SK-N-SH (cell line): ENCODE measurements at places on chromosomes 12 and 14. TPM values are rescaled to one million over a fixed set of nuclear protein-coding genes. Genes with fewer than 3 reads are reported as not detected.

- H3K27ac ChIP-seq, result no peak overlapping the region
- no peak overlapping the region for H3K4me3 ChIP-seq
- no peaks in the 10 kb centered on the region for H3K27me3 ChIP-seq
- H3K36me3 ChIP-seq, result no peaks in the 10 kb centered on the region
- DNase-seq, result no peak
Observed at GRCh38 chr14:104732355-104732804, 8.4 kb downstream of the ADSS1 start.

DNA sequence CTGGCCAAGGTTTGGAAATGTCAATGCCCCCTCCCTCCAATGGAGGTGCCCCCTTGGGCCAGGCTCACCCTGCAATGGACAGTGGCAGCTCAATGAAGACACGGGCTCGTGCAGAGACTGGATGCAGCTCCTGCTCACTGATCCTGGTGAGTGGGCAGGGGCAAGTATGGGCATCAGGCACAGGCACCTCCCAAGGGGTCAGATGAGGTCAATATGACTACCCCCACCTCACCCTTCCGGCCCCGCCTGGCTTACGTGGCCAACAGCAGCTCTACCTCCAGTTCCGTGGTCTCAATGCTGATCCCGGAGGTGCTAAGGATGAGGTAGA lies 13.6 kb downstream of the ITGA7 start:
- H3K36me3 ChIP-seq, result no peaks in the 10 kb centered on the region
- H3K27me3 ChIP-seq, result no peaks in the 10 kb centered on the region
- no peak overlapping the region for H3K4me3 ChIP-seq
- no peak for DNase-seq

GRCh38 chr14:101707863-101708620 lies 53.5 kb upstream of the PPP2R5C start:
- H3K27me3 ChIP-seq, result no peaks in the 10 kb centered on the region
- peaks cover 9% of the 10 kb centered on the region; the same call in 1 of the 2 replicates for H3K4me1 ChIP-seq
- DNase-seq, result no peak
- no peaks in the 10 kb centered on the region for H3K36me3 ChIP-seq

DNA sequence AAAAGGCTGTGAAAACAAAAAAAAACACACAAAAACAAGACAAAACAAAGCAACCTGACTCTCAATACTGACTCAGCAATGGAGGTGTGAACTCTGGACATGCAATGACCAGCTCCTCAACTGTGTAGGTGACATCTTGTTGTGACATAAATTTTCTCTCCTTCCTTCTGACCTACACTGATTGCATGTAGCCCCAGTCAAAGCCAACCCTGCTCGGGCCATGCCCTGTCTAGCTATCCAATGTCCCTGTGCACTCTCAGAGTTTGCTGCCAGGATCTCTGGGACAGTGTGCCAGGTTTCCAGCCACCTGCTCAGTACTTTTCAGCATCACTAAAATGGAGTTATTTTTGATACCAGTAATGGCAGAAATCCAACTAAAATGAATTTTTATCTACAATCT lies 18.9 kb upstream of the CRACR2A start:
- no peaks in the 10 kb centered on the region for H3K36me3 ChIP-seq
- no peak overlapping the region for H3K4me3 ChIP-seq
- H3K27me3 ChIP-seq, result peaks cover 12% of the 10 kb centered on the region; the same call in 1 of the 2 replicates
- H3K4me1 ChIP-seq, result no peaks in the 10 kb centered on the region
- DNase-seq, result no peak

The GLI1 gene
- polyA plus RNA-seq, result 0.67 and 0.90 TPM in 2 replicates

DNA sequence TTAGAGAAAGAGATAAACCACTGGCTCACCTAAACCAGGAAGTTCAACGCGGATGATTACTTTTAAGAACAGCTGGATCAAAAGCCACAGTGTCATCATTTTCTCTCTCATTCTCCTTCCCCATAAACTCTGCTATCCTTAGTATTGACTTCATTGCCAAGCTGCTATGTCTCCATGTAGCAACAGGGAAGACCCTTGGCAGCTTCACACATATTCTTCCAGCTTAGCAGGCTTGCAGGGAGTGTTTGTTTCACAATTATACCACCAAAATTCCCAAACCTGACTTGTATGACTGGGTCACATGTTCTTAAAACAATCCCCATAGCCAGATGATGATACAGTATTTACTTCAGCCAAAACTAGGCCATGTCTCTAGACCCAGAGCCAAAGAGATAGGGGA lies 235.5 kb downstream of the PAWR start:
- peaks cover 4% of the 10 kb centered on the region; the same call in 1 of the 2 replicates for H3K36me3 ChIP-seq
- no peak for DNase-seq
- H3K4me1 ChIP-seq, result peaks cover 4% of the 10 kb centered on the region; the same call in 1 of the 2 replicates
- no peaks in the 10 kb centered on the region for H3K27me3 ChIP-seq

The TAS2R42 gene
- not detected in 2 replicates for polyA plus RNA-seq

The MUCL1 gene
- not detected in 2 replicates for polyA plus RNA-seq

The C12orf76 gene
- 29.2 and 38.3 TPM in 2 replicates for polyA plus RNA-seq

DNA sequence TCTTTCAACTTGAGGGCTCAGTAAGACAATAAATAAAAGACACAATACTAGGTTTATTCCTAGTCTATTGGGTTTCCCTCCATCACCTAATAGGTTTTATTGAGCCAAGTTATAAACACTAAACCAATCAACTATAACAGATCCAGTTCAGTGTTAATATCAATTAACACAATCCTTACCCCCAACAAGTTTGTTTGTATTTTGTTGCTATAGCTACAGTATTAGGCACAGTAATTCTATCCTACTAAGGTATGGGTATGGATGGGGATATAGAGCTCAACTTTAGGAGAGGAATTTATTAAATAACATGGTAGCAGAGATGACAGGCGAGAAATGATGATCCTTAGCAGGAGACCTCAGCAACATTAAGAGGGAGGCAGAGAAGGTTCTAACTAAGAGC lies 13.3 kb downstream of the PPP4R3A start:
- no peaks in the 10 kb centered on the region for H3K27me3 ChIP-seq
- no peak overlapping the region for H3K27ac ChIP-seq
- no peak overlapping the region for H3K4me3 ChIP-seq
- DNase-seq, result no peak

DNA sequence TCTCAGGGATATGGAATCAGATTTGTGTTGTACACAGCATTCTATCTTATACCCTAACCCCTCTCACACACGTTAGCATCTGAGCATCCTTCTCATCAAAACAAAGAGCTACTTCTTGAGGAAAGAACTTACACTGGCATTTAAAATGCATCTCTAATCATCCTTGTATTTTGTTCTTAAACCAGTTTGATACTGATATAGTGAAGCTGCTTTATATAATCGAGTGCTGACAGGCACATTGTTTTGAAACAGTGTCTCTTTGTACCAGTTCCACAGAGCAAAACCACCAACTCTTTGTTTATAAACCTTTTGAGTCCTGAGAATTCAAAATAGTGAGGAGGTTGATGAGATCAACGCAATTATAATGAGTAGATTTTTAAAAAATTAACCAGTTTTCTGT lies 8.8 kb downstream of the GPR33 start:
- no peak overlapping the region for H3K27ac ChIP-seq
- H3K27me3 ChIP-seq, result no peaks in the 10 kb centered on the region
- no peak overlapping the region for H3K4me3 ChIP-seq
- H3K4me1 ChIP-seq, result no peaks in the 10 kb centered on the region
- no peaks in the 10 kb centered on the region for H3K36me3 ChIP-seq

GRCh38 chr12:49563951-49564685 lies 3.8 kb downstream of the MCRS1 start:
- no peaks in the 10 kb centered on the region; the same call in 1 of the 2 replicates for H3K4me1 ChIP-seq
- DNase-seq, result no peak
- H3K36me3 ChIP-seq, result peaks cover 19% of the 10 kb centered on the region

- no peak for DNase-seq
- H3K4me3 ChIP-seq, result no peak overlapping the region
- H3K4me1 ChIP-seq, result no peaks in the 10 kb centered on the region
Observed at GRCh38 chr14:56482310-56482911, 97.2 kb upstream of the TMEM260 start.

The RAD9B gene
- 0.15 and 0.20 TPM in 2 replicates for polyA plus RNA-seq

- no peaks in the 10 kb centered on the region for H3K27me3 ChIP-seq
- H3K27ac ChIP-seq, result no peak overlapping the region
- peaks cover 5% of the 10 kb centered on the region for H3K36me3 ChIP-seq
- H3K4me1 ChIP-seq, result no peaks in the 10 kb centered on the region
- no peak for DNase-seq
Observed at GRCh38 chr12:27425306-27425705, 21.2 kb upstream of the SMCO2 start.

DNA sequence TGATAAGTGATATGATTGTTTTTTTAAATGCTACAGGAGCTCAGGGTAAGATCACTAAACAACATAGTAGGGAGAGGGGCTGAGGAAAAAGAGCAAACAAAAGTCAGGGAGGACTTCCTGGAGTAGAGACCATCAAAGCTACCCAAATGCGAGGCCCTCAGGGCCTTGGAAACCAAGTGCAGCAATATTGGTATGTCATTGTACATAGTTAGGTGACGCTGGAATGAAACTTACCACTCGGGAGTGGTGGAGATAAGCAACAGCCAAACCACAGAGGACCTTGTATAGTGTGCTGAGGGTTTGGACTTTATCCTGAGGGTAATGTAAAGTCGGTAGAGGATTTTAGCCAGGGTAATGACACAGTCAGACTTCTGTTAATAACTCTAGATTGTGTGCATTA lies 13.8 kb downstream of the KITLG start:
- H3K4me1 ChIP-seq, result no peaks in the 10 kb centered on the region; the same call in none of the 2 replicates
- no peak overlapping the region for H3K4me3 ChIP-seq
- H3K27ac ChIP-seq, result no peak overlapping the region
- no peak for DNase-seq

- H3K4me3 ChIP-seq, result no peak overlapping the region
- H3K36me3 ChIP-seq, result no peaks in the 10 kb centered on the region
- DNase-seq, result no peak
Observed at GRCh38 chr12:58819345-58819744, 101.0 kb downstream of the LRIG3 start.

GRCh38 chr12:106584104-106585064 lies 1.6 kb downstream of the RFX4 start:
- DNase-seq, result peak; percentile 48
- no peak overlapping the region for H3K27ac ChIP-seq

The EFCAB11 gene
- 2.9 and 3.9 TPM in 2 replicates for polyA plus RNA-seq
